ENCODE measurements at places on chromosomes 5 and 9.

DNA sequence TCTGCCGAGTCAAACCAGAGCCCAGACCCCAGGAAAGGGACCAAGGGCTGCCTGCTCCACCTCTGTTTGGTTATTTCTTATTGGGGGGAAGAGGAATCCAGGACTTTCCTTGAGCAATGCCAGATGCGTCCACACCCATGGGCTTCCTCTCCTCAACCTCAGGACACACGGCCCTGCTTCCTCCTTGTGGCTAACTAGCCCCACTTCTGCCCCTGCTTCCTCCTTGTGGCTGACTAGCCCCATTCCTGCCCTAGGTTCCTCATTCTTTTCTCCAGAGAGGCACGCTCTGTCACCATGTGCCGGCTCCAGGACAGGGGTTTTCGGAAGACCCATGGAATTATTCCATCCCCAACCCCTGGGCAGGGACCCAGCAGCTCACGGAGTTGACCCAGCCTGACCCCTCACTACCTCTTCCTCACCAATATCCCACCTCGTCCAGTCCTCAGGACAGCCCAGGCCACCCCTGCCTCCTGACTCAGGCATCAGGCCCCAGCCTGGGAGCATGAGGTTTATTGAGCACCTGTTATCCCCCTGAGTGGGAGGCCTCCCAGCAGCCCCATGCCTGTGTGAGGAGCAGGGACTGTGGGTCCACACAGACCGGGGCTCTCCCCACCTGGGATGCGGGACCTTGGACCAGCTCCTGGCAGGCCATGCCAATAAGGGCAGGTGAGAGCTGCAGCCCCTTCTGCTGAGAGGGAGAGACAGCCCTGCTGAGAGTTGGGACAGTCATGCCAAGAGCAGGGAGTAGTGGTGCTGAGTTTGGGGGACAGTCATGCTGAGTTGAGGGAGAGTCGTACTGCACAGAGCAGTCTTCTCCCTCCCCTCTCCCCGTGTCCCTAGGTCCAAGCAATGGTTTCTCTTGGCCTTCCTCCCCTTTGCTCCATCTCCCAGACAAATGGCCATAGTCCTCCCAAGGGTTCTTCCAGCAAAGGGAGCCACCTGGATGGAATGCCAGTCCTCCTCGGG lies 11.8 kb upstream of the FCN1 start:
- DNase-seq: no peak

GRCh38 chr5:54207566-54207965 lies 102.8 kb downstream of the ARL15 start:
- DNase-seq: no peak

DNA sequence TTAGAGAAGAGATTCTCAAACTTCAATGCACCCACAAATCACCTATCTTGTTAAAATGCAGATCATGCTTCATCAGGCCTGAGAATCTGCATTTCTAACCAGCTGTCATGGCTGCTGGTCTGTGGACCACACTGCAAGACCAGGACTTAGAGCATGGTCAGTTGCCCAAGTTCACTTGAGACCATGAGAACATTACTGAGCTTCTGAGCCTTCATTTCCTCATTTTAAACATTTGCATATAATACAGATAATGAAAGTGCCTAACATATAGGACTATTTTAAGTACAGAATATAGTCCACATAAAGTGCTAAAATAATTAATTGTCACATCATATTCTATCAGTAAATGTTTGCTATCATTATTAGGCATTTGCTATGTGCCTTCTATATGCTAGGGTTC lies 260.8 kb upstream of the TNC start:
- no peak for DNase-seq

DNA sequence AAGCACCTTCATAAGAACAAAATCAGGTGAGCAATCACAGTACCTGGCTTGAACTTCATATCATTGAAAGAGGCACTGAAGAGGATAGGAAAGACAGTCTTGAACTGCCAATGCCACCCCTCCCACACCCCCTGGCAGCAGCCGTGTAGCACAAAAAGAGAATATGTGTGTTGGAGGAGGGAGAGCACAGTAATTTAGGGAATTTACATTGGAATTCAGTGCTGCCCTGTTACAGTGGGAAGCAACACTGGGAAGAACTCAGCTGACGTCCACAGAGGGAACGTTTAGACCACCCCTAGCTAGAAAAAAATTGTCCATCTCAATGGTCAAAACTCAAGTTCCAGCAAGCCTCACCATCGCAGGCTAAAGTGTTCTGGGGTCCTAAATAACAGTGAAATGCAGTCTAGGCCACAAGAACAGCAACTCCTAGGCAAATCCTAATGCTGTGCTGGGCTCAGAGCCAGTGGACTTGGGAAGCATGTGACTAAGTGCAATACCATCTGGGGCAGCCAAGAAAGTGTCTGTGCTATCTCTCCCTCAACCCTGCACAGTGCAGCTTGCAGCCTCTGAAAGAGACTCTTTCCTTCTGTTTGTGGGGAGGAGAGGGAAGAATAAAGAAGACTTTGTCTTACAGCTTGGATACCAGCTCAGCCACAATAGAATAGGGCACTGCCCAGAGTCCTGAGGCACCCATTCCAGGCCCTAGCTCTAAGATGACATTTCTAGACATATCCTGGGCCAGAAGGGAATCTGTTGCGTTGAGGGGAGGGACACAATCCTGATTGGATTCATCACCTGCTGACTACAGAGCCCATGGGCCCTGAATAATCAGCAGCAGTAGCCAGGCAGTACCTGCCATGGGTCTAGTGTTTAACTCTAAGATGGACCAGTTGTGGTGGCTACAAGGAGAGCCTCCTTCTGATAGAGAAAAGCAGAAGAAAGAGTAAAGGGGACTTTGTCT lies 62.1 kb upstream of the VLDLR start:
- DNase-seq: peak; percentile 88

DNA sequence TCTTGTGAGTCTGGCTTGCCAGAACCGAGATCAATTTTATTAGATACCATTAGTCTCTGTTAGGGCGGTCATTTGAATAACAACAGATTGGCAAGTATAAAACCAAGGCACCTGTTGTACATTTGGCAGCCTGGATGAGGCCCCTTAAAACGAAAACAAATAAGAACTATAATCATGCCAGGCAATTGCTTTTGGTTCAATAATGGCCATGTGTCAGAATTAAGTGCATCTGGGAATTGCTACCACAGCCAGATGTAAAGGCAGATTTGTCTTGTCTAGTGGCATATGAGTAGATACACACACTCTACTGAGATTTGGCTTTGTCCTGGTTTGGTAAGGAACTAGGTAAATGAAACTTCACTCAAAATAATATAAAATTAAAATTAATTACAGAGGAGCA lies 1046.2 kb upstream of the DMAC1 start:
- no peak for DNase-seq

DNA sequence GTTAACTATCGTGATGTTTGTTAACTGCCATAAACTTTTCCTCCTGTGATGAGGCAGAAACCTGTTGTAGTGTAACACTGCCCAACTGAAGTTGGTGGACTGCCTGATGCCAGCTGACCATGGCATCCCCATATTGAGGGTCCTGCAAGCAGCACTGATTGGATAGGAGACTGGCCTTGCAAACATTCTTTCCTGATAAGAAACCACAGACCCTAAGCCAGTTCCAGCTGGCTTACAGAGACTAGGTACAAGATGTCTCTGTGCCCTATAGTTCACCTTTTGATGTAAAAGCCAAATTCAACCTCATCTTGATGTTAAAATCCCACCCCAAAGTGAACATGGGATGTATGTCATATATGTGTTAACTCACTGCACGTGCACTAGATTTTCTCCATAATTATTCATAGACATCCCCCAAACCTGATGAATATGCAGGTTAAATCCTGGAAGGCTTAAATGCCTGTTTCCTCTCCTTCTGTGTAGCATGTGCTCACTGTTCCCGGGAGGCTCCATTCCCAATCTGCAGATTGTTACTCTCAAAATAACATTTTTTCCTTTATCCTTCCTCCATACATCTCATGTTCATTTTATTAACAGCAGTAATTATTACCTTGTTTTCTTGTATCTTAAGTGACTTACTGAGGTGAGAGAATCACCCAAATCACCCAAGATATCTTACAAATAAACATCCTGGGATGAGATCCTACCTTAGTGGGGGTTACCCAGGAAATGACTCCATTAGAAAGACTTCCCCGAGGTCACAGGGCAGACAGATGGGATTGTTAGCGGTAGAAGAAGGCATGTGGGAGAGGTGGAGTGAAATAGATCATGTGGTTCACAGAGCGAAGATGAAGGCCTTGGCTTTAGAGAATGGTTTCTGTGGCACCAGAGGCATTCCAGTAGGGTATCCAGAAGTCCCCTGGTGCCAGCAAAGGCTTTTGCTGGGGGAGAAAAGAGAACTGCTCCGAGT lies 566.7 kb downstream of the CCDC171 start:
- DNase-seq: peak; percentile 37

- DNase-seq: peak; percentile 19
These were observed 297.4 kb upstream of the ZNF608 start for GRCh38 chr5:125043781-125044391.

- no peak for DNase-seq
These were observed 526.0 kb downstream of the CDH18 start for GRCh38 chr5:19462019-19462418.

GRCh38 chr9:37971691-37972090 lies 67.8 kb upstream of the SLC25A51 start:
- DNase-seq: no peak

- no peak for DNase-seq
These were observed 56.5 kb upstream of the RAI14 start for GRCh38 chr5:34599471-34600117.

GRCh38 chr5:175872287-175873087 lies 1.1 kb downstream of the CPLX2 start:
- DNase-seq: no peak

DNA sequence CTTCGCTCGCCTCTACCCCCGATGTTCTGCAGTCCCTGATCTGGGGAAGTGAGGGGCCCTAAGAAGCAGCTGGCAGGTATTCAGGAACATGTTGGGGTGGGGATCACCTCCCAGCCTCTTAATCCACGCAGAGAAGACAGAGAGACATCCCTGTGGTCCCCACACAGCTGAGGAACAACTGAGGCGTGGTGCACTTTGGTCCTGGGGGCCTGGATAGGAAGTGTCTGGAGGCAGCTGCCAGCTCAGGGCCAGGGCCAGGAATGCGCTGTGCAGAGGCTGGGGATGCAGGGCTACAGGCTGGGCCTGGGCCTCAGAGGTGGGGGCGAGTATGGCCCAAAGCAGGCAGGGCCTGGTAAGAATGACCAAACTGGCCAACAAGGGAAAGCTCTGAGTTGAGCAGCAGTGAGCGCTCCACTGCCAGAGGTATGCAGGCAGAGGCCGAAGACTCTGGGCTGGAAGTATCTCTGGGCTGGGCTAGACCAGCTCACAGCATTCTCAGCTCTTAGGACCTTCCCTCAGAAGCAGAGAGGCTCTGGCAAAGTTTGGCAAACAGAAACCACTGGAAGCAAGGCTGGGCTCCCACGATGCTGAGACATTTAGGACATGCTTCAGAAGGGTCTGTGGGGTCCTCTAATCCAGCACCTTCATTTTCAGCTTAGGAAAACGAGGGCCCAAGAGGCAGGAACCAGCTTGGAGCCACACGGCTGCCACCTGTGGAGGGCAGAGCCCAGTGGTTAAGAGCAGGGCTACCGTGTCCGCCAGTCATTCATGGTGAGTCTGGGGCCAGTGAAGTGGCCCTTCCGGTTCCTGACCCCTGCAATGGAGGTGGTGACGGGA lies 174.4 kb downstream of the GAPVD1 start:
- no peak for DNase-seq

DNA sequence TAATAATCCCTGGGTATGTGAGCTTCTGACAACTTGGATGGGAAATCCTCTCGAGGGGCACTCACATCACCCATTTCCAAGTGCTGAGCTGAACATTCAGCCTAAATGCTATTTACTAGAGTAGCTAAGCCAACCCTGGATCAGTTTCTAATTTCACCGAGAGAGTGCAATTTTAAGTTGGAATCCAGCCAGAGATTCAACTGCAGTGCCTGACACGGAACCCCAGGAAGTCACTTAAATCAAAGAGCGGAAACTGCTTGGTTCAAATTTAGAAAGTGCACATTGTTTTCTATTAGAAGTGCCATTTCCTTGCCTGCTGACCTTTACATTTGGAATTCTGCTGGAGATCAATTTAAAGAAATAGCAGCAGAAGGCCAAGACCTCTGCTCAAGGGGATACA lies 8.8 kb downstream of the SPRY4 start:
- DNase-seq: peak; percentile 49

- no peak for DNase-seq
These were observed 341.7 kb upstream of the TYRP1 start for GRCh38 chr9:12351293-12352044.

DNA sequence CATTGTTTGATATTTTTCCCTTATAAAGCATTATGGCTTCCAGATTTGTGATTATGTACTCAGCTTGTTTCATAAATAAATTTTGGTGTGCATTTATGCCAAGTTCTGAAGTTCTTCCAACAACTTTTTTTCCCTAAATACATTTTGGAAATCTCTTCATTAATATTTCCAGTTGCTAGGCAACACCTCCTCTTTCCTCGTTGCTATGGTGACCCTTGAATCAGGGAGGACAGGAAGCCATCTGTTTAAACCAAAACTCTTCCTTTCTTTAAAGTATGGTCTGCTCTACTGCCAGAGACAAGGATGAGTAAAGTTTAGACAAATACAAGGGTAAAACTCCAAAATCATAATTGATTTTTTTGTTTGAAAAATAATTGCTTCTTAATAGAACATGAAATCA lies 779.3 kb downstream of the CDH9 start:
- DNase-seq: no peak

GRCh38 chr5:129771058-129771838 lies 23.4 kb downstream of the MINAR2 start:
- DNase-seq: peak; percentile 36

DNA sequence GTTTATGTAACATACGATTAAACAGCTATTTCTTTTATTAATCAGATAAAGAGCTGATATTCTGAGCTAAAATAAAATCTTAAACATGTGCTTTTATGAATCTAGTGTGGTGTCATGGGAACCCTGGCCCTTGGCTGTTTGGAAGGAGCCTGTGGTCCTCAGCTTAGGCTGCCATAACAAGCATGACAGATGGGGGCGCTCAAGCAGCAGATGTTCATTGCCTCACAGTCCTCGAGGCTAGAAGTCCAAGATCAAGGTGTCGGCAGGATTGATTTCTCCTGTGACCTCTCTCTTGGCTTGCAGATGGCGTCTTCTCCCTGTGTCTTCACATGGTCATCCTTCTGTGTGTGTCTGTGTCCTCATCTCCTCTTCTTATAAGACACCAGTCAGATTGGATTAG lies 448.2 kb downstream of the GADD45G start:
- DNase-seq: no peak

Measured in HFFc6 (cell line).